CD4-positive, alpha-beta T cell treated with Interleukin-21 for 1 hour (primary cell): ENCODE measurements at places on chromosomes 1 and 21.

DNA sequence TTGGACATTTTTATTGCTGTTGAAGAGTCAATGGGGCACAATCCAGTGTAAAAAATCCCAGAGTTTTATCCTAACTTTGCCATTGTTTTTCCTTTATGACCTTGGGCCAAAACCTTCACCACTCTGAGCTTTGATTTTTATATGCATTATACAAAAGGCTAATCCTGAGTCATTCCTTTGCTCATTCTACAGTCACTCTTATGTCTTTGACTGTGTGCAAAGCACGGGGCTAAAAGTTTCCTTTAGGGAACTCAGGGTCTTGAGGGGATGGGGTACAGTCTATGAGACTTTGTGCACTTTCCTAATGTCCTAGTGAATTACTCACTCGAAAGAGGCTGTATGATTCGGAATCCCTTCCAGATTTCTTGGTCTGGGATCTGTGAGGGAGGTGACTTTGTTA is 543.2 kb upstream of the CAMK1G start:
- DNase-seq, result no peak

DNA sequence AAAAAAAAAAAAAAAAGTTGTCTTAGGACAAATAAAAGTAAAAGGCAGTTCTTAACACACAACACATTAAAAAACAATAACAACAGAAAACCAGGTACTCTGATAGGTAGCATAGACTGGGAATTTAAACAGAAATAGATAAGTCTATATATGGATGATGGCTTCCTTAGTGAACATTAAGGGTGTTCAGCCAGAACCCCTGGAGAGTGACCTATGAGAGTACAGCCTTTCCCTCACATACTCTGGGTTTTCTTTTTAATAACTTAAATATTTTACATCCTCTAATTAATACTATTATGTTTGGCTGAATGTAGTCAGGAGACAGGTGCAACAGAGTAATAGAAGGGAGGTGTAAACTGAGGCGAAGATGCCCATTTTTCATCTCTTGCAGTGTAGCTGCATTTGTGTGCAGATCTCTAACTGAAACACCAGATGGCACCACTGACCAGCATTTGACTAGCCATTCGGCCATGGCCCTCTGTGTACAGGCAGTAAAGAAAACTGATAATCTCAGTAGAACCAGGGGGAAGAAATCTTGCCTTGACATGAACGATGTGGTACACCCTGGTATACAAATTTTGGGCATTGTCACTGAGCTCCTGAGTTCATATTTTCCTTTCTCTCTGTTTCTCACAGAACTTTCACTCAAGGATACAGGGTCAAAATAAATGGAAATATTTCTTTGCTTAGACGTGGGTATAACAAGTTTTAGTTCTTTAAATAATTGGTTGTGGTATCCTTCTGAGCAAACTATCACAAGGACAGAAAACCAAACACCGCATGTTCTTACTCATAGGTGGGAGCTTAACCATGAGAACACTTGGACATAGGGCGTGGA is 7.6 kb downstream of the TTF2 start:
- peak; percentile 60 for DNase-seq

- no peak for DNase-seq
These were observed 49.1 kb upstream of the BCL9 start for GRCh38 chr1:147492207-147492606.

DNA sequence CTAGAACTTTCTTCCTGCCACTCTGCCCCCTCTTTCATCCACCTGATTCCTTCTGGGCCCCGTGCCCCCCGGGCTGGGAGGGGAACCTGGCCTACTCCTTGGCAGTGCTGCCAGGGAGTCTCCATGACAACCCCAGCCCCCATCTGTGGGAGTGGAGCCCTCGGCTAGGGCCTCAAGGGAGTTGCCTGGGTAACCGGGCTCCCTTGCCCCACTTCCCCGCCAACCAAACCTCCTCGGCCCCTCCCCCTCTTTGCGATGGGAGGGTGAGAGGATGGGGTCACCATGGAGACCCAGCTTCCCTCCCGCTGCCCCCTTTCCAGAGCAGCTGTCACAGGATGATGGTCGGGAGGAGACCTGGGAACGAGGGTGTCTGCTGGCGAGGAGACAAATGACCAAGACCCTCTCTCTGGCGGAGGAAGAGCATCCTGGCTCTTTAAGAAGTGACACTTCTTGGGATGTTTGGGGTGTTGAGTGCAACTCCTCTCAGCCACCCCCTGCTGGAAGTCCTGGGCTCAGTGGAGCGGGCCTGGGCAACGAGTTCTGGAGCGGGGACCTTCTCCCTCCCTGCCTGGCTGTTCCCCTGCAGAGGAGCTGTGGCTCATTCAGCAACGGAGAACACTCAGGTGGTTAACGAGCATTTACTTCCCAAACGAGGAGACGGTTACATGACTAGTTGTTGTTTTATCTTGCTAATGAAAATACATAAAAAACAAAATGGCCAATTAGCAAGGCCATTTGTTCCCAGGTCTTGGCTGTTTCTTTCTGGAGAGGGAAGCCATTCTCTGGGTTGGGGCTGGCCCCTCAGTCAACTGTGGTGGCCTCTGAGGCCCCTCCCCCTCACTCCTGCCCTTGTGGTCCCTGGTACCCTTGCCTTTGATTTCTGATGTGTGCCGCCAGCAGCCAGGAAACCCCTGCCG is 82.8 kb downstream of the UBIAD1 start:
- DNase-seq, result no peak

GRCh38 chr1:90850181-90850897 is 133.2 kb upstream of the BARHL2 start:
- DNase-seq, result no peak

DNA sequence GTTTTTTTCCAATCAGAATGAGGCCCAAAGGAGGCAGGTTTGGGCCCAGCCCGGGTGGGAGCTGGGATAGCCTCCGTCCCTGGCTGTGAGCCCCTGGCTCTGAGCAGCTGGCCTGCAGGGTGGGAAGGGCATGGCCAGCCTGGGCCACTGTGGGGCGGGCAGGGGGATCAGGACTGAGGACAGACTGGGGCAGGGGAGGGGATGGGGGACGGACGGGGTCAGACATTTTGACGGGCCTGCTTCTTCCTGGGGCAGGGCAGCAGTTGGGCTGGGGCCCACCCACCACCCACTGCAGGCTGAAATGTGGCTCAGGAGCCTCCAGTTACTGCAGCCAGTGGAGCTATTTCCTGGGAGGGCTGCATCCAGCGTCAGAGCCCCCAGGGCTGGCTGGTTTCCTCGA is 2.5 kb upstream of the SLC6A9 start:
- DNase-seq, result no peak

GRCh38 chr21:16468184-16468583 is 738.4 kb downstream of the USP25 start:
- DNase-seq, result no peak

DNA sequence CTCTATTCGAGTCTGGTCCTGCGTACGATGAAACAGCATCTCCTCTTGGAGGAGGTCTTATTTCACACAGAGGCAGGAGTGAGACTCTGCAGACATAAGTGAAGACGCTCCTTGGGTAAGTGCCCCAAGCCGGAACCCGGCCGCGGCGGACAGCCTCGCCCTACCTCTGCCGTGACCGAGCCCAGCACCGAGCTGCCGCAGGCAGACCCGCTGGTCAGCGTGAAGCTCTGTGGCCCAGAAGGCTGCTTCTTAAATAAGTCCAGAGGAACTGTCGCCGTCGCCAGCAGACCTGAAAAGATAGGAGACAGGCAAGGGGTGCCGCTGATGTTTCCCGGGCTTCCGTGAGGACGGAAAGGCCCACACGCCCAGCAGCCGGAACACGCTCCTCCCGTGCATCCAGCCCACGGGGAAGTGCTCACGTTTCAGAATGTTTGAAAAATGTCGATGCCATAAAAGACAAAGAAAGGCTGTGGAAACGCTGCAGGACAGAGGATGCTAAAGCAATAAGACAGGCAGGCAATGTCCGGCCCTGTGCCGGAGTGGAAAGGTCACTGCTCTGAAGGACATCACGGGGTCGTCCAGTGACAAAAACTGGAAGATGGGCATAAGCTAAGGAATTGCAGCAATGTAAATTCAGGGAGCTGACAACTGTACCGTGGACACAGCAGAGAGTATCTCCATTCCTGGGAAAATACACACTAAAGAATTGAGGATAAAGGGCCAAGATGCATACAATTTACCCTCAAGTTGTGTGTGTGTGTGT is 28.5 kb upstream of the PRDM15 start:
- DNase-seq, result no peak

- no peak for DNase-seq
These were observed 228.8 kb downstream of the ST6GALNAC3 start for GRCh38 chr1:76303340-76303717.

DNA sequence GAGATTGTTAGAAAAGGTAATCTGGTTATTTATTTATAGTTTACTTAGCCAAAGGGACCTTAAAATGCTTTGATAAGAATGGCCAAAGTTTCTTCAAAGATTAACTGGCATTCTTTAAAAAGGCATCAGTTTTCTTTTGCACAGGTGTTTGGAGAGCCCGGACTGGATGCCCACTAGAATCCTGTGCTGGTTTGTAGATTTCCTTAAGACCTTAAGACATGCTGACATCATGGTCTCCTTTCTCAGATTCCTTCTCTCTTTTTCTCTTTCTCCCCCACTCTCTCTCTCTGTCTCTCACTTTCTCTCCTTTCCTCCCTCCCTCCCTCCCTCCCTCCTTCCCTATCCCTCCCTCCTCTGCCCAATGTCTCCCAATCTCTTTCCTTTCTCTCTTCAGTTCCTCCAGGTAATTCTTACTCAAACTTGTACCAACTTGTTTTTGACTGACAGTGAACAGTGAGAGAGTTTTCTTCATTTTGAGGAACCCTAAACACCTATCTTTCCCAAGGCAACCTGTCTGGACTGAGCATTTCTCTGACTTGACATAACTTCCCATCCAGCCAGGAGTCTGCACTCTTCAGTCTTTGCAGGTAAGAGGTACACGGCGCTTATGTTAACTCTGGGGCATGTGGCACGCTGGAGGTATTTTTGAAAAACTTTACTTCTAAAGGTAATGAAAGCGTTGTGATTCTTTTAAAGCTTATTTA is at the start of gene KCNJ15:
Gene KCNJ15 (plus strand): TSS at position 393 of the 704 bp plus-strand sequence. CDS start 42,271 bp downstream, outside the sequence.
- DNase-seq, result no peak

- no peak for DNase-seq
These were observed 37.7 kb downstream of the CEP170 start for GRCh38 chr1:243217349-243217748.

GRCh38 chr21:32884062-32884461 is 112.5 kb upstream of the PAXBP1 start:
- no peak for DNase-seq

- DNase-seq, result no peak
These were observed 156.5 kb upstream of the ZNHIT6 start for GRCh38 chr1:85864727-85865126.

DNA sequence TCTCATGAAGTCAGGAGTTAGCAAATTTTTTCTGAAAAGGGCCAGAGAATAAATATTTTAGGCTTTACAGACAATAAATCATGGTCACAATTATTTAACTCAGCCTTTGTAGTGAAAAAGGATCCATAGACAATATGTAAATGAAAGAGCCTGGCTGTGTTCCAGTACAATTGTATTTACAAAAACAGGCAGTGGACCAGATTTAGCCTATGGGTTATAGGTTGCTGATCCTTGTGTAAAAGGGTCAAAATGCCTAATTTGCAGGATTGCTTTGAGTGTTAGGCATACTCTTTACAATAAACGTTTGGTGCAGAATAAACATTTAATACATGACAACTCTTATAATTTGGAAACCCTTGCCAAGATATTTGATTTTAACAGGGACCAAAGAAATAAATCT is 6.5 kb downstream of the SLAMF7 start:
- no peak for DNase-seq

- DNase-seq, result no peak
These were observed 344.1 kb upstream of the GREM2 start for GRCh38 chr1:240956020-240956419.

DNA sequence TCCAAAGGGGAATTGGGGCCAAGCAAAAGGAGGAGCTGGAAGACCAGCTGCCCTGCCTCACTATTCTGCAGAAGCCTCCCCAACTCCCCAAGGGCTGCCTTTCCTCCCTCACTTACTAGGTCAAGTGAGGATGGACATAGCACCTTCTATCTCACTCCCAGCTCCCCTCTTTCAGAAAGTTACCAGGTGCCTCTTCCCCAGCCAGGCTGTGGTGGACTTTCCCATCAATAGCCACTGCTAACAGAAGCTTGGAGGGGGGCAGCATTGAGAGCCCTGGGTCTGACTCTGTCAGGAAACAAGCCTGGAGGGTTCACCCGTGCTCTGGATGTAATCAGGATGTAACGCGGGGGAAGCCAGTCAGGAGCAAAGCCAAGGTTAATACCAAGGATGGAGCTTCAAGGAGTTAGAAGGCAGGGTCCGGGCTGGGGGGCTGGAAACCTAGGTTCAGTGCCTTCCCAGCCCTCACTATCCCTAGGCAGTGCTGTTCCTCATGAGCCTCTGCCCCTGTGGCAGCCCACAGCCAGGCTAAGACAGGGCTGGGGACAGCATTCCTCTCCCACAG is 127.8 kb upstream of the NGF start:
- DNase-seq, result no peak

GRCh38 chr1:166031932-166032571 is 134.7 kb downstream of the FAM78B start:
- DNase-seq, result no peak

GRCh38 chr1:244304156-244304555 is 147.6 kb downstream of the ADSS2 start:
- DNase-seq, result no peak

- DNase-seq, result no peak
These were observed 1.2 kb upstream of the CAMK2N1 start for GRCh38 chr1:20487236-20487590.

GRCh38 chr21:43269957-43270705 is 101.3 kb downstream of the CRYAA start:
- DNase-seq, result no peak

DNA sequence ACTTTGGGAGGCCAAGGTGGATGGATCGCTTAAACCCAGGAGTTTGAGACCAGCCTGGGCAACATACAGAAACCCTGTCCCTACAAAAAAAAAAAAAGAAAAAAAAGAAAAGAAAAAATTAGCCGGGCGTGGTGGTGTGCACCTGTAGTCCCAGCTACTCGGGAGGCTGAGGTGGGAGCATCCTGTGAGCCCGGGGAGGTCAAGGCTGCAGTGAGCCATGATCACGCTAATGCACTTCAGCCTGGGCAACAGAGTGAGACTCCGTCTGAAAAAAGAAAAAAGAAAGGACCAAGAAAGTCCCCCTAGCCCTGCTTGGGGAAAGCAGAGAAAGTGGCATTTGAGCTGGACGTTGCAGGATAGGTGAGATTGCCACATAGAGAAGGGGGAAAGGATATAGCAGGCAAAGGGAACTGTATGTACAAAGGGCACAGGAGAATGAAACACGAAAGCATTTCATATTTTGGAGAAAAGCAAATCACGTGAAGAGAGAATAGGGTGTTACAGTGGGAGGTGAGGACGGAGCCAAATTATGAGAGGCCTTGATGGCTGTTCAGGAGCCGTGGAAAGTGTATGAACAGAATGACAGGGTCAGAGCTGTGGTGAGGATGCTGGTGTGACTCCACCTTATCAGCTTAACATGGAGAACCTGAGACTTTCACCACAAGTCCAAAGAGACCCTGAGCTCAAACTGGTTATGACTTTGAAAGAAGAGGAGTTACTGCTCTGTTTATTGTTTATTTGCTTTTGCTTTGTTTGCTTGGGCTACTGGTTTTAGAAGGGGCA is 19.5 kb upstream of the LRIG2 start:
- no peak for DNase-seq

DNA sequence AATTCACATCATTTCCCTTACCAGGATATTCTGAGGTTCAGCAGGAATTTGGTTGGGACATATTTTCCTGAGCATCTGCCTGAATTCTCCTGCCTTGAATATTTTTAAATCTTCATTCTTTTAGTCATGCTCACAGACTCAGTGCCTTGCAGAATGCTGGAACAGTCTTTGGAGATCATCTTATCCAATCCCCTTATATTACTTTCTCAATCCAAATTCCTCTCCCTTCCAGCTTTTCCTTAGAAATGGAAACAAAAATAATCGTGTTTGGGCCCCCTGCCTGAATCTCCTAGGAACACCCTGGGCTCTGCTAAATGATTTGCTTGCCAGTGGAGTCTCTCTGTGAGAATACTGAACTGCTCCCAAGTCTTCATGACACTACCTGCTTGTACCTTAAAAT is 38.4 kb downstream of the LHX8 start:
- no peak for DNase-seq
